Choroid plexus epithelial cell (primary cell): ENCODE measurements at places on chromosomes 16 and 17.
A peak's percentile ranks its signal among the peaks of the same experiment; 100 is the strongest.

GRCh38 chr16:2324296-2324859, 16.1 kb downstream of the ABCA3 start:
- DNase-seq: no peak

DNA sequence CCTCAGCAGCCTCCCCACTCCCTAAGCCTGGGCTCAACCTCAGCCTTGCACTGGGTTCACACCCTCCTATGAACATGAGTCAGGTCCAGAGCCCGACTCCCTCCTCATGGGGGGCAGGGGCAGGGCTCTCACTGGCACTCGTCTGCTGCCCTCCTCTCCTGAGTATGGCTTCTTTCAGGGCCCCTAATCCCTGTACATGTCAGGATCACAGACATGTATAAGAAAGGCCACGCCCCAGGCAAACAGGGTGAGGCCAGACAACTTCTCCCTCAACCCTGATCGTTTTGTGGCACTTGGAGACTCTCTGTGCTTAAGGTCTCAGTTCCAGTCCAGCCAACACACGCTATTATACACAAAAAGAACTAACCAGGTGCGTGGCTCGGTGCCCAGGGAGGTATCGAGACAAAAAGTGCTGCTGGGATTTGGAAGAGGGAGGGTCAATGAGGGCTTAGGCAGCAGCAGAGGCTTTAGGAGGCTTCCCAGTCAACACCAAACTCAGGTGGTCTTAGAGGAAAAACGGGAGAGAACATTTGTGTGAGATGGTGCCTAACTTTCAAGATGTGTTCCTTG, 45.2 kb downstream of the CMTM3 start:
- no peak for DNase-seq

DNA sequence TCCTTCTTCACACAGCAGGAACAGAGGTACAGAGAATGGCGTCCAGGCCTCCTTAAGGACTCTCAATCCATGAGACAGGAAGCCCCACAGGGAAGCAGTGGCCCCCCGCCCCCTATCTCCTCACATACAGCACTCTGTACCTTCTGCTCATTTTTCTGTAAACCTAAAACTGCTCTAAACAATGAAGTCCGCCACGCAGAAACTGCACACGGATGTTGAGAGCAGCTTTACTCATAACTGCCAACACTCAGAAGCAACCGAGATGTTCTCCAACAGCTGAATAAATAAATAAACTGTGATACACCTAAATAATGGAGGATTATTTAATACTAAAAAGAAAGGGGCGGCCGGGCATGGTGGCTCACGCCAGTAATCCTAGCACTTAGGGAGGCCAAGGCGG, 9.9 kb downstream of the TBC1D16 start:
- DNase-seq: peak; percentile 34

DNA sequence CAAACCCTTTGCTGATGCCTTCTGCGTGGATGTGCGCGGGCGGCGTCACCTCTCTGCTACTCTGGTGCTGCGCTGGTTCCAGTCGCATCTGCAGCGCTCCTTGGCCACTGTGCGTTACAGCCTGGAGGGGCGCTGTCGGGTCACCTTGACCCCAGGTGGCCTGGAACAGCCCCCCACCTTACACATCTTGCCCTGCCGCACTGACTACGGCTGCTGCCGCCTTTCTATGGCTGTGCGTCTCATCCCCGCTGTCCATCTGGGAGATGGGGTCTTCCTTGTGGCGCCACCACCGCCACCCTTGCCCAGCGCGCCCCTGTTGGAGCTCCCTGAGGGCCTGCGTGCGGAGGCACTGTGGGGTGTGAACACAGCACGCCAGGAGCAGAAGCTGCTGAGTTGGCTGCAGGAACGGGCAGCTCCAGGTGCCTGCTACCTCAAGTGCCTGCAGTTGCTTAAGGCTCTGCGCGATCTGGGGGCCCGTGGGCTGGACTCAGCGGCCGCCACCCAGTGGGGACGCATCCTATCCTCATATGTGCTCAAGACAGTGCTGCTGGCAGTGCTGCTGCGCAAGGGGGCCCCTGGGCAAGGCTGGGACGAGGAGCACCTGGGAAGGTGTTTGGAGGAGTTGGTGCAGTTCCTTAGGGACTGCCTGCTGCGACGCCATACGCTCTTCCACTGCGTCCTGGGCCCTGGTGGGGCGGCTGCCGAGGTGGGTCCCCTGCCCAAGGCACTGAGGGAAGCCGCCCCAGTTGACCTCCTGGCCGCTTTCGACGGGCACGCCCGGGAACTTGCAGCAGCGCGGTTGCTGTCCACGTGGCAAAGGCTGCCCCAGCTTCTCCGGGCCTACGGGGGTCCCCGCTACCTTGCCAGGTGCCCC, 1.6 kb downstream of the ITPRIPL2 start:
- no peak for DNase-seq

DNA sequence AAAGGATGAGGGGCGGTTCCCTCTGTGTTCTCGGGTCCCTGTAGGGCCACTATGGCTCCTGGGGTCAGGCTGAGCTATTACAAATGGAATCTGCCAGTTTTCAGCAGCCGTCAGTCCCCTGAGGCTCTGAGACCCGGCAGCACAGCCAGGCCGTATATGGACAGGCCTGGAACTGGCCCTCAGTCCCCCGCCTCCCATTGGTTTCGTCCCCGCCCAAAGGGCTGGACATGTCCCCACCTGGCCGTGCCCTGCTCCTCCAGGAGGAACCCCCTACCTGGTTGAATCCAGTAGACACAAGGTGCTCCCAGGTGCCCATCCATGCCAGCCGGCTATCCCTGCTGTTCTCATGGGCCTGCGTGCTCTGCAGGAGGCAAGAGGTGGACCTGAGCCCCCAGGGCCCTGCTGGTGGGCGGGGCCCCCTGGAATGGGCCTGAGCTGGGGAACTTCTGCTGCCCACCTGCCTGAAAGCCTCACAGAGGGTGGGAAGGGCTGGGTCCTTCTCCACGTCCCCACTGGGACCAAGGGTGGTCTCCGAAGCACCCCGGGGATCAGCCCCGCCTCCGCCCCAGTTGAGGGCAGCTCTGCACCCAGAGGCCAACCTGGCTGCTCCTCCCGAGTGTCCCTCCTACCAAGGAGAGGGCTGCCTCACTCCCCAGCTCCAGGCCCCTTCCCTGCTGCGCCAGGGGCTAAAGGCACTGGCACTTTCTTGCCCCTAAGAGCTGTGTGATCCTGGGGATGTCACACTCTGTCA, 16.8 kb downstream of the VASN start:
- DNase-seq: peak; percentile 65

DNA sequence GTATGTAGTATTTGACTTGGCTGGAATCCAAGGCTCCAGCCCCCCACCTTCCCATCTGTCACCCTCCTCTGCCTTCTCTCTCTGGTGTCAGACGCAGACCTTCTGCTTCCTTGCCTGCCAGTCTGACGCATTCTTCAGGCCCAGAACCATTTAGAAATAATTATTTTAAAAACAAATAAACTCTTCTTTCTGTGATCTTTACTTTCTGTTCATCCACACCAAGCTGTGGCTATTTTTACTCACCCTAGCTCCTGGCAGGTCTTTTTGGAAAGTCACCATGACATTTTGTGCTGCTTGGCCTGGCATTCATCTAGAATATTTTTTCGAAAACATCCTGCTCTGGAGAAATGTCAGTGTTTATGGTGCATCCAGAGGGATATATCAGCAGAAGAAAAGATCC, 330.7 kb upstream of the ASIC2 start:
- no peak for DNase-seq

GRCh38 chr17:67244431-67245072, 444 bp downstream of the HELZ start:
- no peak for DNase-seq

GRCh38 chr16:28261942-28262341, 30.4 kb upstream of the SBK1 start:
- DNase-seq: no peak

DNA sequence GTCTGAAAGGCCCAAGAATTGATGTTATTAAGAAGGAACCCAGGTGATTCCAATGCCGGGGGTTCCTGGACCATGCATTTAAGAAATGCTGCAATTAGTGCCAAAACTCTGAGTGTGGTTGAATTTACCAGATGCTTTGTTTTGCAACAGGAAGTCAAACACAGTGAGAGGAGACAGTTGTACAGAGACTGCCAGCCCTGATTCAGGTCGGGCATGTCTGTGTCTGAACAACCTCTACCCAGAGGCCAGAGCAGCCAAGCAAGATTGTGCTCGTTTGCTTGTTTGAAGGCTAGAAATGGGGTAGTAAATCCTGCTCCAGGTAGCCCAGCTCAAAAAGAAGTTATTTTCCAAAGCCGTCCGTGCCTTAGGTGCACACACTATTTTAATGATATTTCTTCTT, 412.4 kb upstream of the ERCC4 start:
- no peak for DNase-seq

- DNase-seq: no peak
Observed at GRCh38 chr16:56970934-56971767, 9.4 kb downstream of the CETP start.

DNA sequence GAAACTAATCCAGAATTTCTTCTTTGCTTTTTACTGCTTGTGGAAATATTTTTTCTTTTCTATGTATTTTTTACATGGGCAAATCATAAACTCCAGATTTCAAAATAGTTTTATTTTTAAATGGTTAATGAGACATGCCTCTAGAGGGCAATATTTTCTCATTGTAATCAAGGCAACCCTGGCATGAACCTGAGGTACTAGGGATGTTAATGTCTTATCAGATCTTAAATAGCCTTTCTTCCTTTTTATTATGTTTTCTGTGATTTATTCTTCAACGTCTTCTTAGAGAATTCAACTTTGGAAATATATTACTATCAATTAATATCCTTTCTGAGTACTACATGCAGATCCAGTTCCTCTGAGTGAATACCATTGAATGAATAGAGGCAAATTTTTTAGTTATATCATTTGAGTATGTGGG, 324.7 kb downstream of the BCAS3 start:
- DNase-seq: peak; percentile 78
